ENCODE measurements at places on chromosomes 6 and 20.

DNA sequence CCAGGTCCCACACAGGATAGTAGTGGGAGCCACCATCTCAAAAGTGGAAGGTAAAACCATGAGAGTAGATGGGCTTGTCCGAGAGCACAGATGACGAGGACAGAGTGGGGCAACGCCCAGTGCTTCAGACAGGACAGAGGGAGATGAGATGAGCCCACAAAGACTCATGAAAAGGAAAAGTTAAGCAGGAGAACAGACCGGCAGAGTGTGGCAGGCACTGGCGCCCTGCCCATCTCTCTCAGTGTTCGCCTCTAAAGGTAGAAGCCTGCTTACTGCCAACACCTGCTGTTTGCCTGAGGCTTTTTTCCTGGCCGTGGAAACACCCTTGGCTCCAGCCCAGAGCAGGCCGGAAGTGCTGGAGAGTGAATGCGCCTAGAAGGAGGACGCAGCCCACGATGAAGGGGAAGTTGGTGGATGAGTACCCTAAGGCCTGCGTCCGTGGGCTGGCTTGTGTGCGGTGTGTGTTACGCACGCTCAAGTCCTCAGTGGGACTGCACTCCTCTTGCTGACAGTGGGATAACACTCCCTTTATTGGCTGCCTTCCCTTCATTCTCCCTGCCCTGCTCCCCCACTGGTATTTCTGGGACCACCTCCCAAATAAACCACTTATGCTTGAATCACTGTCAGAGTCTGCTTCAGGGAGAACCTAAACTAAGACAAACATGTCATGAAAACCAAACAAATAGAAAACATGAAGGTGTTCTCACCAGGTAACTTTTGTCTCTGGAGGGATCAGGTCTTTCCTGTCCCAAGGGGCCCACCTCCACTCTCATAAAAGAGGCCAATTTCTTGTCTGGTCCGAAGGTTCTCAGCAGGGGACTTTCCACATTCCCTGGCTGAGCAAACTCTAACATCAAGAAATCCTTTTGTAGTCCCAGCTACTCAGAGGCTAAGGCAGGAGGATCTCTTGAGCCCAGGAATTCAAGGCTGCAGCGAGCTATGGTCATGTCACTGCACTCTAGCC is 9.1 kb upstream of the FOXP4 start:
- DNase-seq = no peak

DNA sequence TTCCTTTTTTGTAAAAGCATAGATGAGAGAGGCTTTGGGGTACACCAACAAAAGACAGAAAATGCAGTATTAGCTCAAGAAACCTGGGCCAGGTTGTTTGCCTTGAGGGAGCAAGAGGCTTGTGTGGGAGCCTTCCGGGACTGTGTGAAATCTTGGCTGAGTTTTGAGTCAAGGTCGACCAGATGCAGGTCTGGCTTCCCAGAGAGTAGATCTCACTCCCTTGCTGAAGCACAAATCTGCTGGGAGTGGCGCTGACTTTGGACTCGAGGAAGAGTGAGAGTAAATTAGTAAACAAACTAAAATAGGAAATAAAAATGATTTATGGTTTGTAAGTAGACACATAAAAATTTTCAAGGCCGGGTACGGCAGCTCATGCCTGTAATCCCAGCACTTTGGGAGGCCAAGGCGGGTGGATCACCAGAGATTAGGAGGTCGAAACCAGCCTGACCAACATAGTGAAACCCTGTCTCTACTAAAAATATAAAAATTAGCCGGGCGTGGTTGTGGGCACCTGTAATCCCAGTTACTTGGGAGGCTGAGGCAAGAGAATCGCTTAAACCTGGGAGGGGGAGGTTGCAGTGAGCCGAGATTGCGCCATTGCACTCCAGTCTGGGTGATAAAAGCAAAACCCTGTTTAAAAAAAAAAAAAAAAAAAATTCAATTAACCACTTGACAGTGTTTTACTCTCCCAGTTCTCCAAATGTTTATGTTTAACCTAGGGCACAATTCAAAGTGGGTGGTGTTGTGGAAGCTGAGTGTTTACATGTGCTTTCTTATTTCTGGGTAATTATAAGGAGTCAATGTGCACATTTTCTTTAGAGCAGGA is 27.7 kb upstream of the EDN1 start:
- no peak for DNase-seq

DNA sequence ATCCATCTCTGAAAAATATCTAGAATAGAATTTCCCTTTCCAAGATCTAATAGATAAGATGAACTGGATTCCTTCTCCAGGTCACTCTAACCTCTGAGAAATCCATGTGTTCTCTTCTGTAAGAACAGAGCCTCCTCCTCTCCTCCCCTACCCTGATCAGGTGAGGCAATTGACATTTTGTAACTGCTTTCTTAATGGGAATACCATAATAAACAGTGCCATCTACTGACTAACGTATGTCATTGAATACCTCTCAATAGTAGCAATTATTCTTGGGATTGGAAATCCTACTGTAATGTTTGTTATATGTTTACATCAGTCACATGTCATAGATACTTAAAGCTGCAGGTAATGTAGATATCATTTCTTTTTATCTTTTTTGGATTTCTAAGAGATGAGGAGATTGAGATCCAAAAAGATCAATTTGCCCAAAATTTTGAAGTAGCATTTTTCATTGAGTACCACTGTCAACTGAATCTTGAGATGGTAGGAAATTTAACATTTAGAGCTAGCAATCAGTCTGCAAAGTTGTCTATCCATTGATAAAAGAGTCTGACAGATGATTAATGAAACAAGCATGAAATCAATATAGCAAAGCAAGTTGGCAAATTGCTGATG is 365.8 kb upstream of the HSF2 start:
- peak; percentile 6 for DNase-seq

GRCh38 chr20:63452821-63453523 is 19.5 kb downstream of the KCNQ2 start:
- no peak for DNase-seq

DNA sequence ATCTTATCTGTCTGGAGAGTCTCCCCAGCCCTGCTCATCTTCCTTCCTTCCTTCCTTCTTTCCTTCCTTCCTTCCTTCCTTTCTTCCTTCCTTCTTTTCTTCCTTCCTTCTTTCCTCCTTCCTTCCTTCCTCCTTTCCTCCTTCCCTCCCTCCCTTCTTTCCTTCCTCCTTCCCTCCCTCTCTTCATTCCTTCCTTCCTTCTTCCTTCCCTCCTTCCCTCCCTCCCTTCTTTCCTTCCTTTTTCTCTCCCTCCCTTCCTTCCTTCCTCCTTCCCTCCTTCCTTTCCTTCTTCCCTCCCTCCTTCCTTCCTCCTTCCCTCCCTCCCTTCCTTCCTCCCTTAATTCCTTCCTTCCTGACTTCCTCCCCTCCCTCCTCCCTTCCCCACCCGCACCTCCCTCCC is 284.0 kb downstream of the KHDC1L start:
- DNase-seq = no peak

DNA sequence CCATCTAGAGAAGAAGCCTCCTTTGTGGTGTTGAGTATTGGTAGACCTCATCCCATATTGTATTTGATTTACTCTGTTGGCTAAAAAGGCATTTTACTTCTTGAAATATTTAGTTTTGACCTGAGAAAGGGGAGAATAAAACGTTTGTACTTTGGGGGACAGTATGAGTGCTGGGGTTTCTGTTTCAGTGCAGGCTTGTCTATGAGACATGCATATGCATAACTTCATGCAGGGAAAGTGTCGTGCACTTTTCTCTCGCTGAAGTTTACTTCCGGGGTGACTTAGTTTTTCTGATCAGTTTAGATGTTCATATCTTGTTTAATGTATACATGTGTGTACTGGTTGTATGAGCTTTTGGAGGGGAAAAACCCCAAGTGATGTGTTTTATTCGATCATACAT is 59.5 kb downstream of the UTRN start:
- peak; percentile 63 for DNase-seq

DNA sequence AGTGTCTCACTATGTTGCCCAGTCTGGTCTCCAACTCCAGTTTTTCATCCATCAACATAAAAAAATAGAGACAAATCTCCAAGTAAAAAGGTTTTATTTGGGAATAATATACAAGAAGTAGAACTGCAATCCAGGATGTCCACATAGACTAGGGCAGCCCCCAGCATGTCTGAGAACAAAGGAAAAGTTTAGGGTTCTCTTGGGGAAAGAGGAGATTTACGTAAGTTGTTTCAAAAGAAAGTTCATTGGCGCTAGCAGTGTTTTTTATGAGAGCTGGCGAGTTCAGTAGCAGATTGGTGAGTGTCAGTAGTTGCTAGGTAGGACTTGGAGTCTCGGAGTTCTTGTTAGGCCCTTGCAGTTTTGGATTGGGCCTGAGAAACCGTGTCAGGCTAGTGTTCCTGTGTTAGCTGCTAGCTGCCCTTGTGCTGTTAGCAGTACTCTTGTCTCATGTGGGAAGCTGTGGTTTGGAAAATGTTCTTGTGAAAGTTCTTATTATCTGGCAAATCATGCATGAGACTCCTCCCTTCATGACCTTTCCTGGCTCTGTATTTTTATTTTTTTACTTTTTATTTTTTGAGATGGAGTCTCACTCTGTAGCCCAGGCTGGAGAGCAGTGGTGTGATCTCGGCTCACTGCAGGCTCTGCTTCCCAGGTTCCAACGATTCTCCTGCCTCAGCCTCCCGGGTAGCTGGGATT is 24.7 kb downstream of the TTLL9 start:
- DNase-seq = peak; percentile 20

GRCh38 chr6:147756891-147757290 is 248.4 kb downstream of the SAMD5 start:
- DNase-seq = no peak

DNA sequence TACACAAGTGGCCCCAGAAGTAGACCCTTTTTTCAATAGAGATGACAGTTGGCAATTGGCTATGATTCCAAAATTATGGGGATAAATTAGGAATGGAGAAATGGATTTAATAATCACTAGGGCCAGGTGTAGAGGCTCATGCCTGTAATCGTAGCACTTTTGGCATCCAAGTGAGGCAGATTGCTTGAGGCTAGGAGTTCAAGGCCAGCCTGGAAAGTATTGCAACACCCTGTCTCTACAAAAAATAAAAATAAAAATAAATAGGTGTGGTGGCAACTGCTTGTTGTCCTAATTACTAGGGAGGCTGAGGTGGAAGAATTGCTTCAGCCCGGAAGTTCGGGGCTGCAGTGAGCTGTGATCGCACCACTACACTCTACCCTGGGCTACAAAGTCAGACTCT is 60.0 kb downstream of the BMP2 start:
- DNase-seq = no peak

DNA sequence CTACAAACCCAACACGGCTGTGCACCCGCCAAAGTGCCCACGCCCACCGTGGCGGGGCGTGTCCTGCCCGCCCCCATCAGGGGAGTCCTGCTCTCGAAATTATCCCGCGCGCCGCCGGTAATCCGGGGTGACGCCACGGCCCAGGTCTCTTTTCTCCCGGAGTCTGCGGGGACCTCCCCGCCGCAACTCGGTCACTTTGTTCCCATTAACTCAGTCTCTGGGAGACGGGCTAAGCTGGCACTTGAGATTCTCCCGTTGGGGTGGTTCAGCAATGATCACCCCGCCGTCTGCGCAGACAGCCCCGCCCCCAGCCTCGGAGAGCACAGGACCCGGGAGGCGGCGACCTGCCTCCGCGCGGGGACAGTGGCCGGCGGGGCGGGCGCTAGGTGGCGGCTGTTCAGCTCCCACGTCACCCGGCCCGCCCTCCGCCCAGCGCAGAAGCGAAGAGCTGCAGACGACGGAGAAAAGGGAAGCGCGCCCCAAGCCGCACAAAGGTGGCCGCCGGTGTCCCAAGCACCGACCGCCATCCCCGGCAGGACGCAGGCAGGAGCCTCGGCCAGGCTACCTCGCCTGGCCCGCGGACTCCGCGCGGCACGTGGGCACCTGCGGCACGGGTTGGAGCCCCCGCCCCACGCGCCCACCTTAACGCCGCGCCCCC is 31.5 kb downstream of the SF3B5 start:
- peak; percentile 88 for DNase-seq

DNA sequence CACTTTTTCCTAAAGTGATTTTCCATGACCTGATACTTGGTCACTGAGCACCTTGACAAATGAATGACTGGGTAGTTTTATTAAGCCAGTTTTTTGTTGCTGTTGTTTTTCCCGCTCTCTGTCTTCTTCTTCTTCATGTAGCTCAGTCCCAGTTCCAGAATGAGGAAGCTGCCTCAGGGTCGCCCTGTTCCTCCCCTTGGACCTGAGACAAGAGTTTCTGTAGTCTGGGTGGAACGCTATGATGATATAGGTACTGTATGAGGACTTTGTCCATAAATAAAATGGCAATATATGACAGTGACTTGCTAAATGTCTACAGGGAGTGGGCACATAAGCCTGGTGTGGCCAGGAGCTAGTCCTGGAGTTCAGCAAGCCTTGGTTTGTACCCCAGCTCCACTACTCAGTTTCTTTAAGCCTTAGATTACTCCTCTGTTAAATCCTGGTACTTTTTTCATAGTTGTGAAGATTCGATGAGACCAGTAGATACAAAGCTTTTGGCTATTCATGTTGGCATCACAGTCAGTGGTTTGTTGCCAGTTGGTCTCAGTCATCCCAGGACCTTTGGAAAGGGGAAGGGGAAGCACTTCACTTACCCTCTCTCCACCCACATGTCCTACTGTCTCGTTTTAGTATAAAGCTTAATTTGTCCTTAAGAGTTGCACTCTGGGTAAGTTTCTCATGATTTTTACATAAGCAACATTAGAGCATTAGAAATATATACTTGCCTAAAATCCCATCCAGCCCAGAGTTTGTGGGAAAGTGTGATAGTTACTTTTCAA is 11.1 kb upstream of the ADIG start:
- DNase-seq = no peak

- no peak for DNase-seq
These were observed at the start of gene CAP2 for GRCh38 chr6:17392978-17393891. Gene CAP2 (plus strand): TSS chr6:17393595. CDS start chr6:17421556, 27,961 bp downstream.

DNA sequence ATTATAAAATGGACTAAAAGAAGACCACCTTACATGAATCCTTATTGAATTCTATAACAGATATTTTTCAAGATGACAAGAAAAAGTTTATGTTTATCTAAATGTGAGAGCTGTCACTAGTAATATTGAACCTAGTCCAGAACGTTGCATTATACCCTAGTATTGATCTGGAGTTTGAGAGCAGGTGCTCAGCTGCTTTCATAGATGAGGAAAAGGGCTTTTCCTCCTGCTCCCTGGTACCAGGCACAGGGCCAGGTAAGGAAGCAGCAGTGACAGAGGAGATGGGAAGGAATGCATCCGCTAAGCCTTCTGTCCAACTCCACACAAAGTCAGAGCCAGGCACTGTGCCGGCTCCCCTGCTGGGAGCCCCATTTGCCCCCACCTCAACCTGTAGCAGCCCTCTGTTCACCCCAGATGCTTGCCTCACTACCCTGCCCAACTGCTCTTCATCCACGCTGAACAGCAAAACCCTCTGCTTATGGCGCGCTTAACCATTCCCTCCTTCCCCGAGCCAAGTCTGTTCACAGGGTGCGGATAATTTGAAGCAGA is 393.1 kb downstream of the FRK start:
- no peak for DNase-seq

DNA sequence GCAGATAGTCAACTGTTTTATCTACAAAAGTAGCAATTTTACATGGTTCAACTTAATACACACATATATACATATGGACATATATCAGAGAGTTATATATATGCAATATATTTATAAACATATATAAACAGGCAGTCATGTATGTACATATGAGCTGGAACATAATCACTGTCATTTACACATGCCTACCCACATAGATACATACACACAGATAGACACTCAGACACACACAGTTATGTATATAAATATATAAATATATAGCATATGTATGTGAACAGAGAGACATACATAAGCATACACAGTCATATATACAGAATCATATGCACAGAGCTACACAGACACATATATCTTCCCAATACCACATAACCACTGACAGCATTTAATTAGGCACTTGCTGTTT is 2.2 kb downstream of the WFDC5 start:
- DNase-seq = no peak
